Heart right ventricle (tissue), 16 donors: ENCODE measurements at places on chromosomes 2 and 18. TPM values are rescaled to one million over a fixed set of nuclear protein-coding genes. Genes with fewer than 3 reads are reported as not detected.

Gene CROCC2
- 0.06 TPM for polyA plus RNA-seq

GRCh38 chr2:9110346-9110884, 96.2 kb upstream of the ASAP2 start:
- DNase-seq: no peak

GRCh38 chr2:158413581-158413980, 43.0 kb downstream of the CCDC148 start:
- DNase-seq: no peak

Gene NR4A2
- polyA plus RNA-seq: 6.3 TPM

DNA sequence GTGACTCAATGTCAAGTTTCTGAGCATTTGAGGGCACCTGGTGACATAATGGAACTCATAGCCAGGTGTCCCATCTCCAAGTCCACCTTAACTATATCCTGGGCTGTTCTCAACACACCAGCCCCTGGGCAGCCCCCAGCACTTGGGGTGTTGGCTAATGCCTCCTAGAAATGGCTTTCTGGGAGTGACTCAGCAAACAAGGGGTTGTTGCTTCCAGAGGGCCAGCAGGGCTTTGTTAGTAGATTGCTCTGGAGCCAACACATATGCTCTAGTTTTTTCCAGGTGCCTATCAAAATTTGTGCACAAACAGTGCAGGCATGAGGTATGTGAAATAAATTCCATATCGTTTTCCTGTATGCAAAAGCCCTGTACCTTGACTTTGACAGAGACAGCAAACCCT, 448.4 kb downstream of the SLC4A3 start:
- DNase-seq: no peak

- DNase-seq: peak; percentile 87
Measured at GRCh38 chr2:178863856-178864620, 56.8 kb upstream of the TTN start.

- DNase-seq: no peak
Measured at GRCh38 chr2:226847090-226847489, 11.2 kb downstream of the RHBDD1 start.

Gene SERPINB3
- polyA plus RNA-seq: not detected
